WTC11 (cell line): ENCODE measurements at places on chromosomes 2 and 18.

GRCh38 chr2:43198263-43198662 is 28.1 kb downstream of the ZFP36L2 start:
- H3K27me3 ChIP-seq = no peaks in the 10 kb centered on the region
- no peak overlapping the region for H3K4me3 ChIP-seq
- no peak overlapping the region for H3K27ac ChIP-seq
- no peak for DNase-seq
- H3K36me3 ChIP-seq = no peaks in the 10 kb centered on the region
- peaks cover 24% of the 10 kb centered on the region for H3K4me1 ChIP-seq

DNA sequence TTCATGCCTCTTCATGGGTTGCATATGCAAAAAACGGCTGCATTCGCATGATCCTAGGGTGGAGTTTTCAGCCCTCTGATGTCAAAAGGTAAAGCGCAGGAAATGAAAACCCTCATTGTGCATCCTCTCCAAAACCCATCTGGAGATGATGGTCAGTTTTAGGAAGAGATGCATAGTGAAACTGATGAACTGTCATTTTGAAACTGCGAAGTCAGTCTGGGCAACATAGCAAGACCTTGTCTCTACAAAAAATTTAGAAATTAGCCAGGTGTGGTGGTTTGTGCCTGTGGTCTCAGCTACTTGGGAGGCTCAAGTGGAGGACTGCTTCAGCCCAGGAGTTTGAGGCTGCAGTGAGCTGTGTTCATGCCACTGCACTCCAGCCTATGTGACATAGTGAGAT is 2.5 kb upstream of the TTLL4 start:
- H3K4me3 ChIP-seq = no peak overlapping the region
- H3K27me3 ChIP-seq = no peaks in the 10 kb centered on the region; the same call in 1 of the 2 replicates
- DNase-seq = no peak
- H3K27ac ChIP-seq = no peak overlapping the region

- no peak overlapping the region for H3K4me3 ChIP-seq
- H3K27ac ChIP-seq = no peak overlapping the region
- peaks cover 34% of the 10 kb centered on the region for H3K4me1 ChIP-seq
- H3K27me3 ChIP-seq = no peaks in the 10 kb centered on the region; the same call in 1 of the 2 replicates
- peaks cover 24% of the 10 kb centered on the region for H3K36me3 ChIP-seq
- DNase-seq = no peak
These were observed 902.8 kb downstream of the DSC3 start for GRCh38 chr18:30139631-30140287.

- H3K4me3 ChIP-seq = no peak overlapping the region
- H3K27ac ChIP-seq = no peak overlapping the region
- no peaks in the 10 kb centered on the region for H3K36me3 ChIP-seq
- no peak for DNase-seq
These were observed 92.8 kb upstream of the CDH2 start for GRCh38 chr18:28269750-28270149.

GRCh38 chr18:13222856-13223281 is 4.3 kb downstream of the LDLRAD4 start:
- no peak overlapping the region for H3K4me3 ChIP-seq
- H3K36me3 ChIP-seq = no peaks in the 10 kb centered on the region
- H3K27ac ChIP-seq = no peak overlapping the region
- H3K4me1 ChIP-seq = peaks cover 34% of the 10 kb centered on the region
- H3K27me3 ChIP-seq = peaks cover 25% of the 10 kb centered on the region

DNA sequence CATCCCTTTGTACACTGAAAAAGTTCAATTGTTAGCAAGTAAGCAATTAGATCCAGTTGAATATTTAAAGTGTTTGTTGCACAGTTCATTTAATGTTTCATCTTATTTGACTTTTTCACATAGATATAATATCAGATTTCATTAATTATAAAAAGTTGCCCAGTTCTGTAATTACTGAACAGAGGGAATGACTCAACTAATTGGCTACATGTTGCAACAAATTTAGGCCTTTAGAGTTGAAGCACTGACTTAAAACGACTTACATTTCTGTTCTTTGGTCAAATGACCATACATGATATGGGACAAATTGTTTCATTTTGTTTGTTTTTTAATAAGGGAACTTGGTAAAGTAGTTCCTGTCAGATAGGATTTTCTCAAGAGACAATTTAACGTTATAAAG is 68.5 kb upstream of the FAM117B start:
- H3K4me1 ChIP-seq = no peaks in the 10 kb centered on the region
- H3K27ac ChIP-seq = no peak overlapping the region
- H3K36me3 ChIP-seq = no peaks in the 10 kb centered on the region
- no peaks in the 10 kb centered on the region for H3K27me3 ChIP-seq
- DNase-seq = no peak

DNA sequence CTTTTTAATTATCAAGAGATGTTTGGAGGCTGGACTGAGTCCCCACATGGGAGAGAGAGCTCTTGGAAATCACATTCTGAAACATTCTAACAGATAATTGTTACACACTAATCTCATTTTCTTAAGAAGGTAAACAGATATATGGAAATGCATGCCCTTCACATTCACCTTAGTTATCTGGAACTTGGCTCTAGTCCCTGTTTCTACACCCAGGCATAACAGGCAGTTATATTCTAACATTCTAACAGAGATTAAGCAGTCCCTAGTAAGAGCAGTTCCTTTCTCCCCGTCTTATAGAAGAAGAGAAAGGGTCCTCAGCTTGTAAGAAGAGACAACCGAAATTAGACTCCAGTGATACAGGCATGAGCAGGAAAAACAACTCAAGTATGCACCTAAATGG is 385.4 kb downstream of the SOX11 start:
- peaks cover 9% of the 10 kb centered on the region for H3K27me3 ChIP-seq
- no peak overlapping the region for H3K27ac ChIP-seq
- no peaks in the 10 kb centered on the region for H3K4me1 ChIP-seq
- no peak for DNase-seq
- peaks cover 75% of the 10 kb centered on the region for H3K36me3 ChIP-seq
- H3K4me3 ChIP-seq = no peak overlapping the region

- H3K27me3 ChIP-seq = peaks cover 63% of the 10 kb centered on the region
- no peak overlapping the region for H3K27ac ChIP-seq
- DNase-seq = peak; percentile 70
- peaks cover 9% of the 10 kb centered on the region for H3K4me1 ChIP-seq
- H3K36me3 ChIP-seq = no peaks in the 10 kb centered on the region
These were observed 2.1 kb downstream of the POMC start for GRCh38 chr2:25165992-25166875.

- no peaks in the 10 kb centered on the region for H3K36me3 ChIP-seq
- H3K27ac ChIP-seq = no peak overlapping the region
- no peak overlapping the region for H3K4me3 ChIP-seq
- DNase-seq = no peak
- H3K27me3 ChIP-seq = peaks cover 2% of the 10 kb centered on the region; the same call in 1 of the 2 replicates
- peaks cover 4% of the 10 kb centered on the region for H3K4me1 ChIP-seq
These were observed 89.6 kb upstream of the PPP1CB start for GRCh38 chr2:28662044-28662443.

GRCh38 chr2:20438334-20439192 is 8.3 kb upstream of the RHOB start:
- H3K4me1 ChIP-seq = peaks cover 6% of the 10 kb centered on the region; the same call in 1 of the 2 replicates
- no peaks in the 10 kb centered on the region; the same call in 1 of the 2 replicates for H3K27me3 ChIP-seq
- H3K4me3 ChIP-seq = no peak overlapping the region
- no peaks in the 10 kb centered on the region for H3K36me3 ChIP-seq

DNA sequence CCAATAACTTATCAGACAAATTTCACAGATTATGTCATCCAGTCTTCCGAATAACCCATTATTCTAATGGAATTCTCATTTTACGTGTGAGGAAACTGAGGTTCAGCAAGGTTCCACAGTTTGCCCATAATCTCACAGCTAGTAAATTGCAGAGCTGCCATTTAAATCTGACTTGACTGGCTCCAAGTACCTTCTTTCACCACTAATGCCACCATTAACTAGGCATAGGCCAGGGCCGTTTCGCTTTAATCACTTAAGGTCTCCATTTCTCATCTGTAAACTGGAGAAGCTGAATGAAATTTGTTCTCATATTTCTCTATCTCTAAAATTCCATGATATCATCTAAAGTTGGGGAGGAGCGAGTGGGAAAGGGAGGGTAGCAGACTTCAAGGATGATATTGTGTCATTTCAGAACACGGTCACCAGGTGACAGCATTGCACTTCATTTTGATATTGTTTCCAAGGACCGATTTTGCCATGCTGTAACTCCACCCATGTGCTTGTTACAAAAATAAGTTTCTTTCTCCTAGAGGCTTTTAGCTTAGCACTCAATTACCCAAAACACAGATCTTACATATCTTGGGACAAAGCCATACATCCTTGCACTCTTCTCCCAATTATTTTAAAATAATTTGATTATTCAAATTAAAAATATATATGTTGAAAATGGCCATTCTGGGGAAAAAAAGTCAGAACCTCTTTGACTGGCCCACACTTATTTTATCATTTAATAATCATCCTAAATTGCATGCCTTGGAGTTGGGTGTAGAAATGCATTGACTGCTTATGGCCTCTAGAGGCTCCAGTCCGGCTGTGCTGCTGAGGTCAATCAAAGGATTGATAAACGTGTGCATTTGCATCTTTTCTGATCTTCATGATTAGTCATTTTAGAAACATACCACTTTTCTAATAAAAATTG is 123.8 kb downstream of the AKAIN1 start:
- DNase-seq = no peak
- H3K27me3 ChIP-seq = no peaks in the 10 kb centered on the region; the same call in 1 of the 2 replicates
- H3K4me3 ChIP-seq = no peak overlapping the region
- no peak overlapping the region for H3K27ac ChIP-seq

- no peaks in the 10 kb centered on the region for H3K36me3 ChIP-seq
- peaks cover 2% of the 10 kb centered on the region; the same call in 1 of the 2 replicates for H3K27me3 ChIP-seq
- no peak for DNase-seq
These were observed 47.2 kb upstream of the UBE2F start for GRCh38 chr2:237919593-237919992.

- peaks cover 57% of the 10 kb centered on the region for H3K4me1 ChIP-seq
- no peaks in the 10 kb centered on the region for H3K36me3 ChIP-seq
- H3K27me3 ChIP-seq = peaks cover 17% of the 10 kb centered on the region
These were observed 4.1 kb downstream of the SERTAD2 start for GRCh38 chr2:64649626-64650025.

GRCh38 chr2:223230352-223230751 is 178.4 kb downstream of the KCNE4 start:
- no peaks in the 10 kb centered on the region for H3K27me3 ChIP-seq
- H3K36me3 ChIP-seq = no peaks in the 10 kb centered on the region
- DNase-seq = no peak

GRCh38 chr2:64899081-64899865 is 89.9 kb upstream of the SLC1A4 start:
- no peak overlapping the region for H3K27ac ChIP-seq
- DNase-seq = no peak
- H3K4me1 ChIP-seq = peaks cover 16% of the 10 kb centered on the region
- H3K27me3 ChIP-seq = peaks cover 3% of the 10 kb centered on the region
- H3K36me3 ChIP-seq = no peaks in the 10 kb centered on the region

DNA sequence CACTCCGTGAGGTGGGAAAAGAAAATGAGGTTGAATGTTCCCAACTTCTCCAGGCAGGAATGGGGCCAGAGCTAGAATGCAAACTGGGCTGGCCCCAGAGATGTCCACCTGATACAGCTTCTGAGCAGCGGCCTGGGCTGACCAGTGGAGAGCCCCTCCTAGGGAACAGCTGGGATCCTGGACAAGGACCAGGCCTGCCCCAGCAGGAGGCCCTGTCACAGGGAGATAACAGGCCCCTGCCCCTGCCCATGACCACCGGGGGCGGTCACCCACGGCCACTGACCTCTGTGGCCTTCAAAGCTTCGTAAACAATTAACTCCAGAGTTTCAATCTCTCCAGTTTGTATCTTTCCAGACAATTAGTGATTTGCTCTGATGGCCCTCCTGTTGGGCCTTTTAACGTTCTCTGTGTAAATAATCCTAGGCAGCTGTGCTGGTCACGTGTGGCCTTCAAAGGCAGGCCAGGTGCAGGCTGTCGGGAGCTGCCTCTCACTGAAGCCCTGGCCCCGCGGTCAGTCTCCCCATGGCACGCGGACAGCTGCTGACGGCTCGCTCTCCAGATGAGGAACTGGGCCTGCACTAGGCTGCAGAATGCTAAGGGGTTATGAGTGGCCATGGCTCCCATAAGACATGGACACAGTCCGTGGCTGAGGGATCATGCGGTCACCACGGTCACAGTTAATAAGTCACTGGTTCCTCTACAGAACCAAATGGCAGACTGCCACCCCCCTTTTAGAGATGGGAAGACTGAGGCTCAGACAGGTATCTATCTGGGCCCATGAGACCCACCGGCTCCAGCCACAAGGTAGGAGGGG is 9.2 kb downstream of the HS6ST1 start:
- no peak overlapping the region for H3K4me3 ChIP-seq
- peaks cover 54% of the 10 kb centered on the region for H3K4me1 ChIP-seq

DNA sequence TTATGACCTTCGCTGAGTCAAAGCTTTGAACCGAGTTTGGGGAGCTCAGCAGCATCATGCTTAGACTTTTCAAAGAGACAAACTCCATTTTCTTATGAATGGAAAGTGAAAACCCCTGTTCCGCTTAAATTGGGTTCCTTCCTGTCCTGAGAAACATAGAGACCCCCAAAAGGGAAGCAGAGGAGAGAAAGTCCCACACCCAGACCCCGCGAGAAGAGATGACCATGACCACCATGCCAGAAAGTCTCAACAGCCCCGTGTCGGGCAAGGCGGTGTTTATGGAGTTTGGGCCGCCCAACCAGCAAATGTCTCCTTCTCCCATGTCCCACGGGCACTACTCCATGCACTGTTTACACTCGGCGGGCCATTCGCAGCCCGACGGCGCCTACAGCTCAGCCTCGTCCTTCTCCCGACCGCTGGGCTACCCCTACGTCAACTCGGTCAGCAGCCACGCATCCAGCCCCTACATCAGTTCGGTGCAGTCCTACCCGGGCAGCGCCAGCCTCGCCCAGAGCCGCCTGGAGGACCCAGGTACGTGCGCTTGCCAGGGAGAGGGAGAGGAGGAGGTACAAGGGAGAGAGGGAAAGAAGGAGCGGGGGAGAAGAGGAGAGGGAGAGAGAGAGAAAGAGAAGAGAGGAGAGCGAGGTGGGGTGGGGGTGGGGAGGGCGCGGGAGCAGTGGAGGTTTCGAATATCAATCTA is at the start of gene DLX1:
TSS of gene DLX1 (plus strand) at position 48 of the 700 bp plus-strand sequence. CDS start at position 219, 171 bp downstream.
- peaks cover 82% of the 10 kb centered on the region for H3K4me1 ChIP-seq
- no peak within 1 kb of the TSS; the same call in 1 of the 2 replicates for H3K27ac ChIP-seq

DNA sequence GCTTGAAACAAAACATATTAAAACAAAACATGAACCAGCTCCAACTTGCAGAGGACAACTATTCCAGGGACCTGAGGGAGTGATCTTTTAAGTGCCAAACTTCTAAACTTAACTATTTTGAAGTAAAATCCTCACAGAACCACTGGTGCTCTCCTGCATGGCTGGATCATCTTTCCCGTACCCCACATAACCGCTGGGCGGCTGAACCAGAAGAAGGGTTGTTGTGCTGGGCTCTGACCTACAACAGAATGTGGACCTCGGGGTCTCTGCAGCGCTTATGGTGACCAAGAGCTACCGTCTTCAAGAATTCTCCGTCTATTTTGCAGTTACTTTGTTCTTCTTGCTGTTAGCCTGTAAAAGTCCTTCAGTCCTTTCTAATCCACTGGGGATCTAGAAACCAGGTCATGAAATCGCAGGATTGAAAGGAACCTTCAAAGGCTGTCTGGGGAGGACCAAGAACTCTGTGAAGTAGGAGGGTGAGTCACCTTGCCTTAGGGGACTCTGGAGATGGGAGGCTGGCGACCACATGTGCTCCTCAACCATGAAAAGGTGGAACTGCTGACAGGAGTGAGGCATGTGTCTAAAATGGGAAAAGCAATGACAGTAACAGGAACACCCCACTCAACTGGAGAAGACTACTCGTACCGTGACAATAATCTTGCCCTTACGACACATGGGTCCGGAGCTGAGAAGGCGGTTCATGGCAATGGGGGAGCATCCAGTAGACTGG is 46.6 kb downstream of the HDLBP start:
- DNase-seq = no peak
- no peak overlapping the region for H3K4me3 ChIP-seq
- peaks cover 29% of the 10 kb centered on the region for H3K36me3 ChIP-seq
- peaks cover 38% of the 10 kb centered on the region for H3K4me1 ChIP-seq
